Stimulated activated CD4-positive, alpha-beta T cell treated with anti-CD3 and anti-CD28 coated beads, Interleukin-4, amount 100 ng/mL, for 24 hours (primary cell): ENCODE measurements at places on chromosomes 1 and 21.
A peak's percentile ranks its signal among the peaks of the same experiment; 100 is the strongest.

DNA sequence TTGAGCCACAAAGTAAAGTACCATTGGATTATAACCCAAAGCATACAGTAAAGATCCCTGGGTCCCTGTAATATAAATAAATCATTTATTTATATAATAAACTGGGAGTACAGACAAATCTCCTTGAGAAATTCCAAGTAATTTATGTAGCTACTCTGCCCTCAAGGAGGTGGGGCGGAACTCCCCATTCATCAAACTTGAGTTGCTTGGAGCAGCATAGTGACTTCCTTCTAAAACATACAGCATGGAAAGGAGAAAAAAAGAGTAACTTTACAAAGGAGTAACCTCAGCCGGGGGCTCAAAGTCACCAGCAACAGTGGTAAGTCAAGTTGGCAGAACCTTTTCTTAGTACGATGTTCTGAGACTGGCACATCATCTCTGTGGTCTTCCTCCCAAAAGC, 4.5 kb downstream of the LAPTM5 start:
- no peak for DNase-seq

GRCh38 chr1:91778964-91779363, 107.0 kb downstream of the TGFBR3 start:
- no peak for DNase-seq

DNA sequence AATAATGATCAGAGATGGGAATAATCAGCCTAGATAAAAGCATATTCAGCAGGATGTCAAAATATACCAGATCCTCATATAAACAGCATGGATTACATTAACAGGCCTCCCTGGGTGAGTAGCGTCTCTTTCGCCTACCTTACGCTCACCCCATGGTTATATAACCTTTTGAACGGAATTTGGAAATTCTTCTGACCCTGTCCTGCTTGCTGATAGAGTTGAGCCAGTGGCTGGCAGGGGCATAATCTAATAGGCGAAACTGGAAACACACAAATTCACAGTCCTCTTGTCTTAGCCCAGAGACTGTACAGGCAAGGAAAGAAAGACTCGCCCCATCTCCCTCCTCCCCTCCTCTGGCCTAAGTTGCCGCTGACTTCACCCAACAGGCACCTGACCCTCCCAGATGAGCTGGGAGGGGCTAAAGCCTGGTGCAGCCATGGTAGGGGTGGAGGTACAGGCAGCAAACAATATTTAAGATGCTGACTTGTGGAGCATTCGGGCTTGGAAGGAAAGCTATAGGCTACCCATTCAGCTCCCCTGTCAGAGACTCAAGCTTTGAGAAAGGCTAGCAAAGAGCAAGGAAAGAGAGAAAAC, at the start of gene ANGPTL7:
ANGPTL7 (plus strand) TSS at position 498 of the 594 bp plus-strand sequence. CDS start 225 bp downstream, outside the sequence.
- no peak for DNase-seq

- no peak for DNase-seq
These were observed 62.8 kb downstream of the EDEM3 start for GRCh38 chr1:184691719-184692324.

DNA sequence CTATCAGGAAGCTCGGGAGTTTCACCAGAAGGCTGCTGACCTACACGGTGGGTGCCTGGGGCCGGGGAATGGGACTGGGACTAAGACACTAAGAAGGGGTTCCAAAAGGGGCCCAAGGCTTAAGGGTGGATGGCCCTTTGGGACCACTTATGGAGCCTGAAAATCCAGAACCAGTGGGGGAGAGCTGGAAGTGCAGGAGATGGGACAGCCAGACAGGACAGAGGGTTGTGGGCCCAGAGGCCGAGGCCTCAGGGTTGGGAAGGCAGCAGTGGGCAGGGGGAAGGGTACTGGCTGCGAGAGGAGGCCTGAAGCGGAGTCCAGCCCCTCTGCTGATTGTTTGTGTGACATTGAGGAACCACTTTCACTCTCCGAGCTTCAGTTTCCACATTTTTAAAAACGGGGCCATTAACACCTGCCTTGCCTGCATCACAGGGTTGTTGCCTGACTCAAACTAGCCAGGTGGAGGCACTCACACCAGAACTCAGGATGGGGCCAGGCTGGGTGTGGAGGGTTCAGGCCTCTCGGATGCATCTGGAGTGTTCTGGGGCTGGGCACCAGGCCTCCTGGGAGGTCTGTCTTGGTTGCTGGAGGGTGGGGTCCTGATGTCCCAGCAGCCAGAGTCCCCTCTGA, 3.0 kb downstream of the TTC24 start:
- no peak for DNase-seq

GRCh38 chr1:54425152-54425584, 19.0 kb upstream of the SSBP3 start:
- no peak for DNase-seq

DNA sequence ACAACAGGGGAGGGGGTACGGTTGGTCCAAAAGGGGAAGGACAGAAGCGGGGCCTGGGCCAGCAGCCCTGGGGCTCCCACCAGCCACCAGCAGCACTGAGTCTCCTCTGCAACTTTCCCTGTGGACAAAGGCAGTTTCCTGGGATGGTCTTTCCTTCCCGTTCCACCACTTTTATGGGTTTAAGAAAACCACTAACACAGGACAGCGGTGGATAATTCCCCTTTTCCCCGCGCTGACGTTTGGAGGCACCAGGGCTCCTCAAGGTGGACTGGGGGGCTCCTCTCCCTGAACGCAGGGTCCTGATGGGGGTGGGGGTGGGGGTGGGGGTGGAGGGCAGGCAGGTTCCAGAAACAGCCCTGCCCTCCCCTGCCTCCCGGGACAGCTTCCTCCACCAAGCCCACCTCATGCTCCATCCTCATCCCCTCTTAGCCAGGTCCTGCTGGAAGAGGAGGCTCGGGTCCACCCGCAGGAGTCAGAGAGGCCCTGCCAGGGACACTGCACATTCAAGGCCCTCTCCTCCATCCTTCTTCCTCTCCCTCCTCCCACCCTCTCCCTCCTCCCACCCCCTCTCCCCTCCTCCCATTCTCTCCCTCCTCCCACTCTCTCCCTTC, 4.8 kb upstream of the COL6A1 start:
- DNase-seq, result no peak

GRCh38 chr1:159898527-159898926, 1.4 kb downstream of the CFAP45 start:
- no peak for DNase-seq

DNA sequence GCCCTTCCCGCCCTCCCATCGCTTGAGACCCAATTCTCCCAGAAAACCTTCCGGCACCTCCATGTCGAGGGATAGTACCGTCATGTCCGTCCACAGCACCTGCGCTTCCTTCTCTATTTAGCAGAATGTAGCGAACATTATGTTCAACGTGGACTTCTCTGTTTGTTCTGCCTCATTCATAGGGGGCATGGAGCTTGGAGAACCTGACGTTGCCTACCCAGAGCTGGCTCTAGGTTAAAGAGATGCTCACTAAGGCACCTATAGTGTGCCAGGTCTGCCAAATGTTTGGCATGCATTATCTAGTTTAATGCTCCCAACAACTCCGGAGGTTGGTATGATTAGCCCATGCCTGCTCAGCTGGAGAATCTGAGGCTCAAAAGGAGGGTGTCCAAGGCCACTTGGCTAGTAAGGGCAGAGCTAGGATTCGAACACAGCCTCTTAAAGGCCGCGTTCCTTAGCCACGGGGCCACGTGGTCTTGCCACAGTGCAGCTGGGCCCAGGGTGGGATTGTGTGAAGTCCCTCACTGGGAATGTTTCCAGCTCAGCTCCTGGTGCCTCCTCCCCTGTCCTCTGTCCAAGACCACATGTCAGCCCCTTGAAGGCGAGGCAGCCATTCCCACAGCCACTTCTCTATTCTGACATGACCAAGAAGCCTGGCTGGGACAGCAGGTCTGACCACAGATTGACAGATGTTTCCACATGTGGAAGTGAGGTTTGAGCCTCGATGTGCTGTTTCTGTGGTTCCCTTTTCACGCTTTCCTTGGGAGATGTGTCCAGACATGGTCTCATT, 57.8 kb downstream of the RUNX3 start:
- DNase-seq, result no peak

DNA sequence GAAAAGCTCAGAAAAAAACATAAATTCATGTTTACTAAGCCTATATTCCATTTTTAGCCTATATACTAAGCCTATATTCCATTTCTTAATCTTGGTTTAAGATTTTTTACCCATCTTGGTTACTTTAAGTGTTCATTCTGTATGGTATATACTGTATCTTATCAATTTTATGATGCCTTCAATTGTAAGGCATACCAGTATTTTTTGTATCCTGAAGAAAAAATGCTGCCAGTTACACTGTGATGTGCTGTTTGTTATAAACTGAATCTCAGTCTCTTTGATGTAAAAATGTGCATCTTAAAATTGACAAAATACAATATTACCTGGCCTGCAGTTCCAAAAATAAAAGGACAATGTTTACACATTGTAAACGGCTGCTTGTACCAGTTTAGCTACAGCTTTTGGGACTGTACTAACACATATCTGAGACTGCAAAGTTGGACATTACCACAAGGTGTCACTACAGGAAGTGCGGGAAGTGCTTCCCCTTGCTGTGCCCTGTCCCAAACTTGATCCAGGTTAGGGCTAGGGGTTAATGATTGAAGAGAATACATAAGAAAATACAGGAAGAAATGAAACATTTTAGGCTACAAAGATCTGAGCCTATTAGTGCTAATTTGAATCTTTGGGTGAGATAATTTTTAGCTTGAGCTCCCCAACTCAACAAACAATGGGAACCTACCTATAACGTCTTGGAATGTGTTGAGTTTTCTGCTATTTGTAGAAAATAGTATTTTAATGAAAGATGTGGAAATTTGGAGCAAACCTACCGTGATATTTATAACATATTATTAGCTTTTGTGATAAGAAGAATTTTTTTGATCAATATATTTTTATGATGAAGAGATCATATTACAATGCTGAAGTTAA, 108.9 kb downstream of the LBR start:
- peak; percentile 30 for DNase-seq

- DNase-seq, result no peak
These were observed 1.9 kb upstream of the ID3 start for GRCh38 chr1:23561076-23561812.

GRCh38 chr1:159960721-159961381, 6.8 kb upstream of the SLAMF9 start:
- DNase-seq, result no peak

DNA sequence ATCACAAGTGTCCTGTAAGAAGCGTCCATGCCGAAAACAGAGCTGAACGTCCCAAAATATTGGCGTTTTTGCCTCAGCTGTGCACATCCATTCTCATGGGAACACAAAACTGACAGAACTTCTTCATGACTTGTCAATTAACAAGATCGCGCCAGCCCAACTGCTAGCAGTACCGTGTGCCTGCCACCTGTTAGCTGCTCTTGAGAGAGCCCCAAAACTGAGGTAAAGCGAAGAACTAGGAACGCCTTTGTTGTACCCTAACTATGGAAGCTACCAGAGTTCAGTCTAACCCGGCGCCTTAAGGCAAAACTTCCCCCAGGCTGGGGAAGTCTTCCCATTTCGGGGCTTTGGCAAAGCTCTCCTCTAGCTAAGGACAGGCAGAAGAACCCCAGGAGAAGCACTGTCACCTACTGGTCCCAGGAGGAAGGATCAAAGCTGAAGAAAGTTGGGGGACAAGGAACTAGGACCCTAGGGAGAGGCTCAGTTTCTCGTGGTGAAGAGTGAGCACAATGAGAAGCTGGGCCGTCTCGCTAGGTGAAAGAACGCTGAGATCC, 719 bp downstream of the EYA3 start:
- peak; percentile 13 for DNase-seq

DNA sequence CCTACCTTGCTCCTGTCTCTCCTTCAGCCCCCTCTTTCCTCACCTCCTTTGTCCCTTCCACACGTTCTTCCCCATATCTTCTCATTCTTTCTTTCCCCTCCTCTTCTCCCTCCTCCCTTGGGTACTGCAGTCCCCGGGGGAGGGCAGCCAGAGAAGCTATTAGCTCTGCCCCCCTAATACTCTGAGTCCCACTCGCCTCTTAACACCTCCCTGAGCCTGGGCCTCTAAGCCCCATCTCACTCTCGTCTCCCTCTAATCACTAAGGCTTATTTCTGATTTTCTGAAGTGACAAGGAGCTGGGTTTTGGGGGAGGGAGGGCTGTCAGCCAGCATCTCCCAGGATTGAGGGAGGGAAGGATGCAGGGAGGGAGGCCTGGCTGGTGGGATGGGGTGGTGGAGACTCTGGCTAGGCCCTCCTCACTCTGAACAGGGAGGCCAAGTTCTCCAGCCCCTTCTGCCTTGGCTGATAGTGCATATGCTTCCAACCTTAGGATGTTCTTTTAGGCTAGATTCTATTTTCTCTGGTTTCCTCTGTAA, 25.6 kb upstream of the DMBX1 start:
- no peak for DNase-seq

- DNase-seq, result no peak
These were observed 70.4 kb upstream of the TTLL7 start for GRCh38 chr1:84069236-84069845.

DNA sequence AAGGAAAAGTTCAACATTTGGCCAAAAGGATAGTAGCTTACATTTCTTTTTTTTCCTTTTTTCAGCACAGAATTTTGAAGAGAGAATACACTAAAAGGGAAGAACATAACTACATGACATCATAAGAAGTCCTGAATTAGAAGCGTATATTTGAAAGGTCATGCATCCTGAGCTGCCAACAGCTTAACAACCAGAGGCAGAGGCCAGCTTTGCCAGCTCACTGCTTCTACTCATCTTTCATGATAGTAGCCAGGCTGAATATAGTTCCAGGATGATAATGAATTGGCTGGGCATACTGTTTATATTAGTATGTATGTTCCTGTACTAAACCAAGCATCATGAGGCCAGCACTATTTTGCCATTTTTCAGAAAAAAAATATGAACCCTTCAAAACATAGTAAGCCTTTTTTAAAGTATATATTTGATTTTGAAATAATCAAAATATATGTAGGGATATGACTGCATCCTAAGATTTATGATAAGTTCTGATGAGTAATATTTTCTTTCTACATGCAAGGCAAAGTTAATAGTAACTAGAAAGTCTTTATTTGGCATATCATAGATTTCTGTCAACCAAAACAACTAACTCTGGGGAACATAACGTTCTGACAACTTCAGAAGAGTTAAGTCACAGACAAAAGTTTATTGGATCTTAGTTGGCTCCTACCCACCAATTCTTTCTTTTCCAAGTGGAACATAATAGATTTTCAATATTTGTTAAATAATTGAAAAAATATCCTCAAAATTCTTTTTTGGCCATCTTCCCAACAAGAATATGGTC, 123.2 kb downstream of the DPYD start:
- no peak for DNase-seq

- no peak for DNase-seq
These were observed 40.3 kb upstream of the LRRC8B start for GRCh38 chr1:89484092-89485038.

DNA sequence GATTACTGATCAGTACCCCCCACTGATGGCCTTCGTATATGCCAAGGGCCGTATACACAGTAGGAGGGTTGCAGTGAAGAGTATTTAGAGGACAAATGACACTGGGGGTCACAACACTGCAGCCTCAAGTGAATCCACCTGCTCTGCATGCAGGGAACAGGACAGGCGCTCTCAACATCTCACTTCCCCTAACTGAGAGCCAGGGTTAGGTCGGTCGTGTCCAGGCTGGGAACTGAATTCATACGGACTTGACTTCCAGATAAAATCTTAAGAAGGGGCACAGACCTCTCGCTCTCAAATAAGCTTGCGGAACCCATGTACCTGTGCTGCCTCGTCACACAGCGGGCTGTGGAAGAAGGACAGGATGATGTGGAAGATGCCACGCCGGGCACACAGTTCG, 22.8 kb downstream of the MRAP start:
- no peak for DNase-seq

GRCh38 chr1:88538222-88538899, 145.7 kb upstream of the PKN2 start:
- no peak for DNase-seq

GRCh38 chr1:198186916-198187580, 30.2 kb downstream of the NEK7 start:
- DNase-seq, result no peak

- DNase-seq, result no peak
These were observed 16.6 kb upstream of the DR1 start for GRCh38 chr1:93328809-93329760.
